ENCODE measurements at places on chromosomes 12 and 14.

- DNase-seq, result no peak
Observed at GRCh38 chr12:115223322-115223721, 539.3 kb upstream of the TBX3 start.

- DNase-seq, result peak; percentile 21
Observed at GRCh38 chr14:38941488-38941887, 161.5 kb downstream of the SEC23A start.

DNA sequence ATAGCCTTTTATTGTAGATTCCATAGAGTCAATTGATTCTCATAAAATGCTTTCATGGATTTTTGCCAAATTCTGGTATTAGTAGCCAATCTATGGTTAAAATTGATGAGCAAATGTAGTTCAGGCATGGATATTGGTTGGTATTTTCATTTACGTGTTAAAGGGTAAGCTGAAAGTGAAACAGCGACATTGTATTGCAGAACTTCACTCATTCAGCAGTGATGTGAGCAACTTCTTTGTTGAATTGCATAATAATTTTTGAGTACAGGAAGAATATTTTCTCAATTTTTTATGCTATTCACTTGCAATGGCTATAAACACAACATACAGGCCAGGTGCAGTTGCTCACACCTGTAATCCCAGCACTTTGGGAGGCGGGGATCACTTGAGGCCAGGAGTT lies 24.2 kb upstream of the FAM222A start:
- DNase-seq, result no peak

DNA sequence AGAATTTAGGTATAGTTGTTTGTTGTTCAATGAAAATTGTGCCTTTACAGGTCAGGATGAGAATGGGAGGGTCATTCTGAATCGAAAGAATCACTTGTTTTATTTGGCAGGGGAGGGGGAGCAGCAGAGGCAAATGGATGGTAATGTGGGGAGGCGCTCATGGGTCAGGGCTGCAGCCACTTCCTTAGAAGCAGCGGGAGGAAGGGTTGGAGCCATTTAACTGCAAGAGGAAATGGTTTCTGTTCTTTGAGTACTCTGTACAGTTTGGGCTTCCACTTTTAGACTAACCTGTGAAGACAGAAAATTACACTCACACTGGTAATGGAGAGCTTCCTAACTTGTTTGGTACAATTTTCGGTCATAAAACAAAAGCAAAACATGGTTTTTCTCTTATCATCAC lies 57.2 kb downstream of the PIWIL1 start:
- no peak for DNase-seq

DNA sequence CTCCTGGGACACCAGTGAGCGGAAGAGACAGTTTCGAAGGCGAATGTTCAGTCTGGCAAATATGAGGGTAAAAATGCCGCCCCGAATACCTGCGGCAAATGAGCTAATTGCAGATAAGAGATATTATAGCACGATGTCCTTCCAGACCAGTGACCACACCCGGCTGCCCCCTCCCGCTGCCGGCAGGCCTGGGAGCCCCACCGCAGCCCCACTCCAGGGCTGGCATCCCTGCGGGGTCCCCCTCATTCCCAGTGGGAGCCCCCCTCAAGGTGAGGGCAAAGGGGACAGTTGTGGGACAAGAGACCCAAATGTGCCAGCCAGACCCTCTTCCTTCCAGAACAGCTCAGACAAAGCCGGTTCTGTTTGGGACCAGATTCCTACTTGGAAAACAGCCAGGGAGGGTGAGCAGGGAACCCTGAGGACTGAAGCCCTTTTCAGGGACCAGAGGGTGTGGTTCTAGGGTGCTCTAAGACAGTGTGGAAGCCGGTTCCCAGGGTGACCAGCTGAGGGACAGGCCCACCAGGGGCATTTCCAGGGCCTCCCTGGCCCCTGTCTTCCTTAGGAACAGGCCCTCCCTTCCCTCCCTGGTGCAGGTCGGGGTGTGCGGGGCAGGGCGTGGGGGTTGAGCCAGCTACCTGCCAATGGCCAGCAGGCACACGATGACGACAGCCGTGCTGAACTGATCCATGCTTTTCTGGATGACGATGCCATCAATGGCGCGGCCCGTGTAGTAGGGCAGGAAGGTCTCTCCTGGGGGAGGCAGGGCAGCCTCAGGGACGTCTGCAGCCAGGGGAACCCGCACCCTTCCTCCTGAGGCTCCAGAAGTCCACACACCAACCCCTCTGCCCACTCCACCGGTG lies 16.2 kb downstream of the ABCB9 start:
- DNase-seq, result no peak

DNA sequence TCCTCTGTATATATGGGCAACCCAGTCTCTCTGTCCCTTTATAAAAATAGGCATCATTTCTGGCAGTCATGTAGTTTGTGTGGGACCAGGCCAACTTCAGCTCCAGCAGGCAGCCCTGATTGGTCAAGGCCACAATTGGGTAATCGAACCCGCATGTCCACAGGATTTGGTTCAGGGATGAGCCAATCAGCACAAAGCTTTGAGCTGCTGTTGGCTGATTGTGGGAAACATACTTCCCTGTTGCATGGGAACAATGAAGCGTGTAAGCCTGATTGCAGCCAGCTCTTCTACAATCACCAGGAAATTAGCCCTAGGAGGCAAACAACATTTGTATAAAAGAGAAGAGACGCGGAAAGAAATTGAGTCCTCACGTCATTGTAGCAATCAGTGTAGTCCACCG lies 328.6 kb downstream of the PCNX1 start:
- DNase-seq, result peak; percentile 83

GRCh38 chr14:76955575-76956315 lies 72.8 kb downstream of the IRF2BPL start:
- DNase-seq, result peak; percentile 47

- no peak for DNase-seq
Observed at GRCh38 chr14:102732924-102733323, 44.3 kb upstream of the TRAF3 start.

DNA sequence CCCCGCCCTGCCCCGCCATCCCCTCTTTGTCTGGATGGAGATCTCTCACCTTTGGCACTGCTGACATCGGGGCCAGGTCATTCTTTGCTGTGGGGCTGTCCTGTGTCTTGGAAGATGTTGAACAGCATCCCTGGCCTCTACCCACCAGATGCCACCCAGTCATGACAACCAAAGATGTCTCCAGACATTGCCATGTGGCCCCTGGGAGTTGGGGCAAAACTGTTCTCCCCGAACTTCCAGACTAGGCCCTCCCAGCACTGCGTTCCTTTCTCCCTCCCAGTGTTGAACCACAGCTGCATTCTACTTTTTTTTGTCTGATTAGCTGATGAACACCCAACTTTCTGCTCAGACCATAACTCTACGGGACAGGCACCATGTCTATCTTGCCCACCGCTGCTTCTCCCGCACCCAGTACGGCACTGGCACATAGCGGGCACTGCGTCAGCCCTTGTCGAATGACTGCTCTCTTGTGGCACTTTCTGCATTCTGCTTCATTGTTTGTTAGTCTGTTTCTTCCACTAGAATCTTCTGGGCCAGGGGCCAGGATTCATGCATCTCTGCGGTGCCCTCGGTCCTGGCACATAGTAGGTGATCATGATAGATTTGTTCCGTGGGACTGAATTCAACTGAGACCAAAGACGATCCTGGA lies 13.1 kb upstream of the MYL2 start:
- peak; percentile 4 for DNase-seq

GRCh38 chr14:72142328-72142727 lies 210.1 kb downstream of the RGS6 start:
- DNase-seq, result no peak

DNA sequence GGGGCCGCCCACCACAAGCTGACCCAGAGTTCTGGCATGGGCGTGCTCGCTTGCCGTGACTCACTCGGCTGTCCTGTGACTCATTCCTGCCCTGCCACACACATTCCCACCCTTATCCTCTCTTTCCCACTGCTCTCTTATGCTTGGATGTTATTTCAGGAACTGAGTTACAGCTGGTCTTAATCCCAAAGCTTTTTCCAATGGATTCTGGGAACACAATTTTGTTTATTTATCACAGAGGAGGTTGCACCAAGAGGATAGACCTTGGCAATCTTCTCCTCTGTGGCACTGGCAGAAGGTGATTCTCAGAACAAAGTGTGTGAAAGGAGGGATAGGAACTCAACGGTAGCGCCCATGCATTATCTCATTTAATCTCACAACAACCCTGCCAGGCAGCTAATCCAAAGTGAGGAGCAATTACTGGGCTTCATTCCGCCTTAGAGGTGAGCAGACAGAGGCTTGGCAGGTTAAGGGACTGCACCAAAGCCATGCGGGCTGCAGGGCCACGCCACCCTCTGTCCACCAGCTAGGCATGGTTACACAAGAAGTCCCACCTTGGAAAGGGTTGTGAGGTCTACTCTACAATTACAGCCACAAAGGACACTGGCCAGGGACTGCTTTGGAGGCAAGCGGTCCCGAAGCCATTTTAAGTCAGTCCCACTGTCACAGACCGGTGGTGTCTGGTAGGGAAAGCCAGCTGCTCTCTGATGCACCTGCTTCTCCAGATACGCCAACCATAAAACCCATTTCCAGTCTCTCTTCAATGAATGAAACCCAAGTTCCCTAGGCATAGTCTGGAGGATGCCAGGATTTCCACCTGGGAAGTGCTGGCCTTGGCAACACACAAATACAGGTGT lies 32.9 kb downstream of the SYNE3 start:
- DNase-seq, result peak; percentile 94

- no peak for DNase-seq
Observed at GRCh38 chr14:59831121-59831730, 39.4 kb downstream of the RTN1 start.

DNA sequence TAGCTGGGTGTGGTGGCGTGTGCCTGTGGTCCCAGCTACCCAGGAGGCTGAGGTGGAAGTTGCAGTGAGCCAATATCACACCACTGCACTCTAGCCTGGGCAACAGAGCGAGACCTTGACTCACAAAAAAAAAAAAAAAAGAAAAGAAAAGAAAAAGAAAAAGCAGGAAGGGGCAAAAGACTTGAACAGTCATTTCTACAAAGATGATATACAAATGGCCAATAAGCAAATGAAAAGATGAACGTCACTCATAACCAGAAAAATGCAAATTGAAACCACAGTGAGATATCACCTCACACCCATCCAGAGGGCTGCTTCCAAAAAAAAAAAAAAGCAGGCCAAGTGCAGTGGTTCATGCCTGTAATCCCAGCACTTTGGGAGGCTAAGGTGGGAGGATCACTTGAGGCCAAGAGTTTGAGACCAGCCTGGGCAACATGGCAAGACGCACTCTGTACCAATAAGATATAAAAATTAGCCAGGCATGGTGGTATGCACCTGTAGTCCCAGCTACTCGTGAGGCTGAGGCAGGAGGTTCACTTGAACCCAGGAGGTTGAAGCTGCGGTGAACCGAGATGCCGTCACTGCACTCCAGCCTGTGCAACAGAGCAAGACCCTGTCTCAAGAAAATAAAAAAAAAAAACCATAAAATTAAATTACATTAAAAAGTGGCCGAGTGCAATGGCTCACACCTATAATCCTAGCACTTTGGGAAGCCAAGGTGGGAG lies 20.5 kb downstream of the UBC start:
- no peak for DNase-seq

DNA sequence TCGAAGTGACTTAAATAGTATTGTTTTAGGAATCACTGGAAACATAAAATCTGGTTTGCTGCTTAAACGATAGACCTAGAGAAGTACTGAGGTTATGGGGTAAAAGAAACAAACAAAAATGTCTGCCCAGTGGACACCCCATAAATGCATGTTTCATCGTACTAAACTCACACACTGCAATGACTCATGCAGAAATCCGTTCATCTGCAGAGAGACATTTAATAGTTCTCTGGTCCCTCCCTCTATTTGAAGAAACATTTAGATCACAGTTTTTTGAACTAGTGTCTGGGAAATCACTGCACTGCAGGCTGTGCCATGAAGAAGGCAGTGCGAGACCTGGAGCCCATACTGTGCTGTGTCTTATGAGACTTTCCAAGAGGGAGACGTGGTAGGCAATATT lies 25.5 kb downstream of the SLC17A8 start:
- DNase-seq, result no peak

DNA sequence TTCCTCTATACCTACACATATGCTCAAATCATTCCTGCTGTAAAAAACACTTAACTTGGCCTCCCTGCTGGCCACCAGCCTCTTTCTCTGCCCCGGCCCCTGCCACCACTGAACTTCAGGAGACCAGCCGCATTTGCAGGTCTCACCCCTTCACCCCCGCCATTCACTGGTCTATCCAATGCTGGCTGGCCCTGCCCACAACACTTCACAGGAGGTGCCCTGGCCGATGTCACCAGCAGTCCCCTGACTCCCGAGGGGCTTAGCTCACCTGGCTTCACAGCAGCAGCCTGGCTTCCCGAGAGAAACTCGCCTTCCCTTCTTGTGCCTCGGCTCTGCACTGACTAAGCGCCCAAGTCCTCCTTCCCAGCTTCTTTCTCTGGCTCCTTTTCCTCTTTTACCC lies 7.5 kb downstream of the AK7 start:
- DNase-seq, result no peak

- no peak for DNase-seq
Observed at GRCh38 chr12:29771786-29772185, 12.0 kb downstream of the TMTC1 start.

- DNase-seq, result no peak
Observed at GRCh38 chr14:96121660-96122395, 82.7 kb downstream of the C14orf132 start.

DNA sequence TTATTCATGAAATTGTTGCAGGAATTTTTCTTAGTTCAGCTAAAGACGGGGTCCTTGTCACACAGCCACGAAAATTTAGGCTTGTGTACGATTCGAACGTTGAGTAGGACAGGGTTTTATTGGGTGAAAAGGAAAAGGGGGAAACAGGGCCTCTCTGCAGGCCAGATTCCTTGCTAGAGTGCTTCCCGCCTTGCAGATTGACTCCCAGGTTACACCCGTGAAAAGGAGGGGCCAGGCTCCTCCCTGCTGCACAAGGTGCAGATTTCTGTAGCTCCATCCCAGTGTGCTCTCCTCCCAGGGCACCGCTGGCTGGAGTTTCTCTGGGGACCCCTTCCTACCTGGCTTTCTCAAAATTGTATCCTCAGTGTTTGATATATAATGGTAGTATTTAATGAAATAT lies 221.5 kb downstream of the ERC1 start:
- no peak for DNase-seq

GRCh38 chr14:102140750-102141145 lies 1.1 kb downstream of the WDR20 start:
- no peak for DNase-seq

GRCh38 chr12:1330477-1330827 lies 263.9 kb downstream of the FBXL14 start:
- DNase-seq, result no peak

- no peak for DNase-seq
Observed at GRCh38 chr12:13161172-13161571, 35.4 kb upstream of the EMP1 start.

- DNase-seq, result no peak
Observed at GRCh38 chr14:103330536-103330935, 3.5 kb upstream of the EIF5 start.

DNA sequence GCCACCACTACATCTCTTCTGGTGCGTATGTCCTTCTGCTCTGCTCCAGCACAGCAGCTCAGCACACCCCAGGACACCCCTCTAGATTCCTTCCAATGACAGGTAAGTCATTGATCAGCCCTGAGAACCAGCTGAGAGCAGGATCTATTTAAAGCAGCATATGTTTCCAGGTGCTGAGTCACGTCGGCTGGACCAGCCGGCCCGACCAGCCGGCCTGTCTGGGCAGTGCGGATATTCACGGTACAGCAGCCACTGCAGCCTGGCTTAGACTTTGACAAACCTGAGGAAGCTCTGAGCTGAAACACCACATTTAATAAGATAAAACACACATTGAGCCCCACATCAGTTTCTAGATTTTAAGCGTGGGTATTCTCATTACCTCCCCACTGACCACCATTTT lies 31.8 kb upstream of the RPH3A start:
- DNase-seq, result no peak

GRCh38 chr12:29940811-29941210 lies 157.1 kb upstream of the TMTC1 start:
- DNase-seq, result no peak

Measured in AG20443 (cell line).